C1 segment of cervical spinal cord (tissue), 14 donors: ENCODE measurements at places on chromosomes 12 and 14.

DNA sequence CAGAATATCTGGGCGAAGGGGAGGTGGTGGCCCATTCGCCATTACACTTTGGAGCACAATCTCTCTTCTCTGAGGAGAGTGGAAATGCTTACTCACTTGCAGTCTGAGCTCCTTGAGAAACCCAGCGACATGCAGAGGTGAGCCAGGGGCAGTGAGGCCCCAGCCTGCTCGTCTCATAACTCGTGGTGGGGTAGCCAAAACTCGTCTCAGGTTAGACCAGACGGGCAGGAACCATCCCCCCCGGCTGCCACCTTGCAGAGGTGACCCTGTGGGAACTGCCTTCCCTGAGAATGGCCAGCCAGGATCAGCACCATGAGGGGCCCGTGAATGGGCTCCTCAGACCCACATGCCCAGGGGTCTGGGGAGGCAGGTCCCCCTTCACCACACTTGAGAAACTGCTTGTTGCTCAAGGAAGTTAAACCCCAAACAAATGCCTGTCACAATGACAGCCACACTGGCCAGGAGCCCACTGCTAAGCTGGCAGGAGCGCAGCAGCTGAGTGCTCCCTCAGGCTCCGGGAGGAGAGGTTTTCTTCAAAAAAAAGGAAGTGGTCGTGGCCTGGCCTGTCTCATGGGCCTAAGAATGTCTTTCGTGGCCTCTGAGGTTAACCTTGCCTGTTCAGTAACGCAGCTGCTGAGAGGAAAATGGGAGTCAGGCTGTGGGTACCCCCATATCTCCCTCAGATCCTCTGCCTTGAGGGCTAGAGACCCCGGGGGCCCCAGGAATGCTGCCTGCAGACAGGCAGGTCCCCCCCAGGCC lies 9.2 kb upstream of the ALDH2 start:
- DNase-seq: peak; percentile 36

GRCh38 chr14:32572867-32573150 lies 243.7 kb downstream of the AKAP6 start:
- no peak for DNase-seq

DNA sequence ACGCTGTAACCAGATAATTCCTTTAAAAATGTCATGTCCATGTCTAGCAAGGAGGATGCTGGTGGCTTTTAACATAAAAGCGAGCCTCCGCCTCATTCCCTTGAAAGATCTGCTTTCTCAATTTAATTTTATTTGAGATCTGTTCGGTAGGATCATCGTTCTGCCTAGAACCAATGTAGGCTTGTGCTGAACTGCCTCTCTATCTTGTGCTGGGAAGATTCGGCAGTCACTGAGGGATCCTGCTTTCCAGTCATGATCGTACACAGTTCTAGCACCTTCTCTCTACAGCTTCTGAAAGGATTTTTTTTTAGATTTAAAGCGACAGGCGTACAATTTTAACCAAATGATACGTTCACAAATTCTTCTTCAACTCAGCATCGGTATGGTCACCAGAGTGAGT lies 54.3 kb downstream of the PEBP1 start:
- DNase-seq: no peak

DNA sequence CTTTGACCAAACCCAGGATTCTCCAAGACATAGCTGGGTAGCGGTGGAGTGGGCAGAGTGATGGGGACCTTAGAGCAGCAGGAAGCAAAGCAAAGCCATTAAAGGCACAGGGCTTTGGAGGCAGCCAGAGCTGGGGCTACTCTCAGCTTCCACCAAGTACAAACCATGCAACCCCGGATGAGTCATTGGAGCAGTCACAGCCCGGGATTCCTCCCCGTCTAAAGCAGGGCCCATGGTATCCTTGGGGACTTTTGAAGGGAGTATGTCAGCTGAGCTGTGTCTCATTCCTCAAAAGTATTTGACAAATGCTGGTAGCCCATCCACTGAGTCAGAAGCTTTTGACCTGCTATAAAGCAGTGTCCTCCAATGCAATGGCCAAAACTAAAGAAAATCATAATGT lies 9.7 kb upstream of the IFI27 start:
- peak; percentile 59 for DNase-seq

- no peak for DNase-seq
Observed at GRCh38 chr12:119229837-119230236, 51.1 kb downstream of the HSPB8 start.

GRCh38 chr14:105421723-105422615 lies 2.3 kb downstream of the MTA1 start:
- no peak for DNase-seq

GRCh38 chr12:115046805-115047204 lies 362.8 kb upstream of the TBX3 start:
- no peak for DNase-seq

DNA sequence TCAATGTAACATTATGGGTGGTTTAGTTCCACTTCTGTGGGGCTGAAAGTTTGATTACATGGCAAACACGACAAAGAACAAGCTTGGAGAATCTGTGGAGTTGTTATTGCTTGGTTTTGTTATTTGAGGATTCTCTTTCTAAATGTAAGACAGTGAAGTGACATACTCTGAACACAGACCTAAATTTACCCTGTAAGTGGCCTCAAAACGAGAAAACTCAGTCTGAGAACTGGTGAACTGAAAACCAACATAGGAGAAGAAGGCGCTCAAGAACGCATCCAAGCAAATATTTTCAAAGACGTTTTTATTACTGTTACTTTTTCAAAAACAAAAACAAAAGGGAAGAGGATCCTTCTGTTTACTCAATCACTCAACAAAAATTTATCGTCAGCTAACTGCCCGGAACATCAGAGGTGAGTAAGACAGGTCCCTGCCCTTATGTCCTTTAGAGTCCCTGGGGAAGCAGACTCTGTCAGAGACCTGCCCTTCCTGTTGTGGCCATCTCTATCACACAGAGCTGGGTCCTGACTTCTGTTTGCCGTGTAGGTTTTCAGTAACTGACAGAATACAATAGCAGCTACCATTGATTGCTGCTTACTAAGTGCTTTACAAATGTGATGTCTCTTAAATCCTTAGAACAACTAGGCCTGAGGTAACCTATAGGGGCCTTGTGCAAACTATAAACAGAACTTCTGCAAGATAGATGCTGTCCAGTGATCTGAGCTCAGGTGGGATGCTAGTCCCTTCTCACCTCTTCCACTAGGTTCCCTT lies 79.3 kb upstream of the C12orf71 start:
- DNase-seq: no peak

- DNase-seq: no peak
Observed at GRCh38 chr12:104929368-104929767, 28.7 kb downstream of the SLC41A2 start.

DNA sequence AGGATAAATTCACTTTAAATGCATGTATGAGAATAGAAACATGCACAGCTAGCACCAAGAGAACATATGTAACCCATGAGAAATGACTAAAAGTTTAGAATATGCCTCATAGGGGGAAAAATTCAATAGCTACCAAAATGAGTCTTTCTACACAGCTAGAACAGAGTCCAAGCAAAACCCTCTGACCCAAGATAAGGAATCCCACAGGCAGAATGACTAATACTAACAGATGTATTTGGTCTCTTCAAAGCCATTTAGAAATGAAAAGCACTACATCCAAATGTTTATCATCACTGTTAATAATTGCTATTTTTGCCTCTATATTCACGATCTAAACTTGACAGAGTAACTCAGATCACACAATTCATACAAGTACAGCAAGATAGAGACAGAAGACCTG lies 44.0 kb downstream of the KICS2 start:
- no peak for DNase-seq

- no peak for DNase-seq
Observed at GRCh38 chr14:68619790-68620574, 172.9 kb downstream of the ZFP36L1 start.

- no peak for DNase-seq
Observed at GRCh38 chr12:29152223-29152868, 3.3 kb downstream of the FAR2 start.

DNA sequence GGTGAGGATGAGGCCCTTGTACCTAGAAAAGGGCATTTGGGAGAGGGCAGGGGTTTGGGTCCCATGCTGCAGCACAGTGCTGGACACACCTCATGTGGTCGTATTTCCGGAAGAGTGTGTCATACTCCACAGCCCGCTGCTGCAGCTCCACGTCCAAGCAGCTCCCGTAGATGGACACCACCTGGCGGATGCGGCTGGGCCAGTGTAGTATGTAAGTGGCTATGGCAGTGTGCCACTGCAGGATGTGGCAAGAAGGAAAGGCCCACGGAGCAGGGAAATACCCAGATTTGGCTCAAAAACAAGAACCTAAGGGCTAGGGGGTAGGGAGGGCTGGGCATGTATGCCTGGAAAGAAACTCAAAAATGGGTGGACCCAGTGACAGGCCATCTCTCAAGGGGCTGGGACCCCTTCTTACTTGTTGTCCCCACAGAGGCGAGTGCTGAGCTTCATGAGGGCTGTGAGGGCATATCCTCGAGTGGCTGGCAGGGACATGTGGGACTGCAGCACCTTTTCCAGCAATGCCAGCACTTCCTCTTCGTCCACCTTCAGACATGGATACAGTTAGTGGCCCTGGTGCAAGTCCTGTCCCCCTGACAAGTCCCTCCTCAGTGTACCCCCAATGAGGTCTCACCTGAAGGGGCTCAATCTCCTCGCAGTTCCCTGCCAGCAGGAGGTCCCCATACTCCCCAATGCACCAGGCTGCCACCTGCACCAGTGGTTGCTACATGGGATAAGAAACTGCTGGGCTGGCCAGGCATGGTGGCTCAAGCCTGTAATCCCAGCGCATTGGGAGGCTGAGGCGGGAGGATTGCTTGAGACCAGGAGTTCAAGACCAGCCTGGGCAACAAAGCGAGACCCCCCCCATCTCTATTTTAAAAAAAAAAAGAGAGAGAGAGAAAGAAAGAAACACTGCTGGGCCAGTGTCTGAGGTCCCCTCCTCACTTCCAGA lies 5.4 kb downstream of the AP1G2 start:
- no peak for DNase-seq

GRCh38 chr12:132873724-132874123 lies 13.7 kb downstream of the CHFR start:
- DNase-seq: no peak

GRCh38 chr12:18462442-18462841 lies 201.1 kb downstream of the PIK3C2G start:
- no peak for DNase-seq

DNA sequence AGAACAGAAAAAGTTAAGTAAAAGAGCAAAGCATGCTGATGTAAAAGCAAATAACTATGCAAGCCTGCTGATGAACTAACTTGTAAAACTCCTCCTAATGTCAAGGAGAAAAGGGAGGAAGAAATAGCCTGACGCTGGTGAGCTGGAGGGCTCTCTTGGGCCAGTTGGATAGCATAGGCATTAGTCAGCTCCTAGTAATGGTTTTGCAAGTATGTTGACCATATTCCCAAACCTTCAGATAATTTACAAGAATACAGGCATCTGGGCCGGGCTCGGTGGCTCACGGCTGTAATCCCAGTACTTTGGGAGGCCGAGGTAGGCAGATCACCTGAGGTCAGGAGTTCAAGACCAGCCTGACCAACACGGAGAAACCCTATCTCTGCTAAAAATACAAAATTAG lies 871.4 kb downstream of the C12orf50 start:
- no peak for DNase-seq

- no peak for DNase-seq
Observed at GRCh38 chr12:72888693-72889092, 616.5 kb downstream of the TRHDE start.

DNA sequence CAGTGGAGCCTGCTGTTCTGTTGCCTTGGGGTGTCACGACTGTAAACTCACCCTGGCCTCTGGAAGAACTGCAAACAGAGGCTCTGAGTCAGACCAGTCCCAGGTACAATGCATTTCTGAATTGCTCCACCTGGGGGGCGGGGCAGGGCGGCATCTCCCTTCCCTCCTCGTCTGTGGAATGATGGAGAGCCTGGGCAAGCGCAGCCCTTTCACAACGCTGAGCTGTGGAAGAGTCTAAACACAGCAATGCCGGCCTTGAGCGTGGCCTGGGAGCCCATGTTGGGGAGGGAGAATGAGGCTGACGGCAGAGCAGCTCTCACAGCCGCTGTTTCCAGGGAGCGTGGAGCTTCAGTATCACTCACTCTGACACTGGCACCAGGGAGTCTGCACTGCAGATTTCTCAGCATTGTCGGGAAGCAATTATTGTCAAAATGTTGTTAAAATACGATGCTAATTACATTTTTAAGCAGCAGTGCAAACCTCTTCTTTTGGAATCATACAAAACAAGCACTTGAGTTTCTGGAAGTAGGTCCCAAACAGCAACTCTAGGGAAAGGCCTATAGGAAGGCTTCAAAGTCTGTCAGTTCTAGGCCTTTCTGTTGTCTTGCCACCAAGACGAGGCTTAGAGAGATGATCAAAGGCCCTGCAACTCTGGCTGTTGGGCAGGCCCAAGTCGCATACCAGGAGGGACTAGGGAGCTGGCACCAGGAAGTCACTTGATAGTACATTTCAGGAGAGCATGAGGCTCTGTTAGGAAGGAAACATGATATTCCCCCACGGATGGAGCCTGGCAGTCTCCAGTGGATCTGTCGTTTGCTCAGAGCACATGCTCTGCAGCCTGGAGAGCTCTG lies 244.0 kb upstream of the FKBP4 start:
- DNase-seq: no peak
